Esophagus muscularis mucosa (tissue), 4 donors: ENCODE measurements at places on chromosomes 7 and 10. TPM values are rescaled to one million over a fixed set of nuclear protein-coding genes. Genes with fewer than 3 reads are reported as not detected.

PLEKHS1 gene
- not detected for total RNA-seq

UBE3C gene
- total RNA-seq = 85.6 TPM

AMPH gene
- 8.3 TPM for total RNA-seq

PAX4 gene
- not detected for total RNA-seq

FAM13C gene
- 46.1 TPM for total RNA-seq

DNA sequence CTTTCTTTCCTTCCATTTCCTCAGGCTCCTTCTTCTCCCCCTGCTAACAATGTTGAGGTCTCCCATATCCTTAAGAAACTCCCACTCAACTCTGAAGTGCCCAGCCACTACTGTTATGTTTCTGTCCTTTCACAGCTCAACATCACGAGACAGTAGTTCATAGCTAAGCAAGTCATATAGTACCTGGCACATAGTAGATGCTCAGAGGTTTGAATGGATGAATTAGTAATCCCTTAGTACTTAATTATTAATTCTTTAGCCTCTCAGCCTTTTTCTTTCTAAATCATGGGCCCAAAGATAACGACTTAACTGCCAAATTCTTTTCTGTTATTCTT lies 22.6 kb downstream of the CSGALNACT2 start:
- no peak overlapping the region for H3K27ac ChIP-seq
- H3K4me3 ChIP-seq = no peak overlapping the region
- no peak for DNase-seq
- H3K4me1 ChIP-seq = peaks cover 25% of the 10 kb centered on the region
- no peaks in the 10 kb centered on the region for H3K27me3 ChIP-seq

DNA sequence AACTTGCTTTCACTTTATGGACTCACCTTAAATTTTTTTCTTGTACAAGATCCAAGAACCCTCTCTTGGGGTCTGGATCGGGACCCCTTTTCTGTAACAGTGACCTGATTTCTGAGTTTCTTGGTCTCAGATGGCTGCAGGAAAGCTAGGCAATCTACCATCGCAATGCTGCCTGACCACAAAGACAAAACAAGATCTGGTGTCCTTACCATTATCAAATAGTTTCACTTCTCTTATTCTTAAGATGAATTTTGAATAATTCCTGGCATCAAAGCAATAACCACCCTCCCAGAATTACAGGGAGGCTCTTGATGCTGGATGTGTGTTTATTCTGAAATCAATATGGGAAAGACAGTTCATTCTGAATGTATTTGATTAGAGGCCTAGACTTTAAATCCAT lies 77.4 kb upstream of the FRMD4A start:
- H3K27ac ChIP-seq = no peak overlapping the region
- no peaks in the 10 kb centered on the region for H3K4me1 ChIP-seq
- no peaks in the 10 kb centered on the region for H3K36me3 ChIP-seq

KLF14 gene
- total RNA-seq = not detected

- no peak for DNase-seq
- no peaks in the 10 kb centered on the region for H3K27me3 ChIP-seq
- peaks cover 96% of the 10 kb centered on the region for H3K4me1 ChIP-seq
- no peak overlapping the region for H3K4me3 ChIP-seq
Observed at GRCh38 chr10:132641966-132642731, 104.6 kb downstream of the INPP5A start.

- peak; percentile 64 for DNase-seq
- no peaks in the 10 kb centered on the region for H3K4me1 ChIP-seq
- no peak overlapping the region for H3K27ac ChIP-seq
- H3K36me3 ChIP-seq = no peaks in the 10 kb centered on the region
Observed at GRCh38 chr7:95886501-95887090, 114.2 kb downstream of the DYNC1I1 start.

DNA sequence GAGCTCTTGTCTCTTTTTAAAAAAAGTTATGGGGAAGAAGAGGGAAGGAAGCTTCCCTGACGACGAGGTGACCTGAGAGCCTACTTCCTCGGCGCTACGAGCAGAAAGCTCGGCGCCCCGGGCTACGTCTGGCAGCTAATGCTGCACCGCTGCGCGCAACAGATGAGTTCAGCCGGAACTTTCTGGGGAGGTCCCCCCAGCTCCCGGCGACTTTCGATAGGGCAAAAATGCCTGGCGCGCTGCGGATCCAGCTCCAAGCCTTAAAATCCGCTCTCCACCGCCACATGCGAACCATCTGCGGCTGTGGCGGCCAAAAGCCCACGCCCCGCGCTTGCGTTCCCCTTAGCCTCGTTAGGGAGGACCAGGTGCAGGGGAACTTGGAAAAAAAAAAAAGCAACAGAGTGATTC lies 621 bp downstream of the P4HA1 start:
- no peaks in the 10 kb centered on the region for H3K27me3 ChIP-seq
- H3K4me1 ChIP-seq = peaks cover 35% of the 10 kb centered on the region
- H3K4me3 ChIP-seq = peak overlapping the region; percentile 70
- H3K27ac ChIP-seq = peak overlapping the region; percentile 95

- no peaks in the 10 kb centered on the region for H3K27me3 ChIP-seq
- H3K27ac ChIP-seq = no peak overlapping the region
- no peak for DNase-seq
- no peak overlapping the region for H3K4me3 ChIP-seq
- peaks cover 47% of the 10 kb centered on the region for H3K36me3 ChIP-seq
Observed at GRCh38 chr7:117717357-117717756, 155.9 kb downstream of the CTTNBP2 start.

DNA sequence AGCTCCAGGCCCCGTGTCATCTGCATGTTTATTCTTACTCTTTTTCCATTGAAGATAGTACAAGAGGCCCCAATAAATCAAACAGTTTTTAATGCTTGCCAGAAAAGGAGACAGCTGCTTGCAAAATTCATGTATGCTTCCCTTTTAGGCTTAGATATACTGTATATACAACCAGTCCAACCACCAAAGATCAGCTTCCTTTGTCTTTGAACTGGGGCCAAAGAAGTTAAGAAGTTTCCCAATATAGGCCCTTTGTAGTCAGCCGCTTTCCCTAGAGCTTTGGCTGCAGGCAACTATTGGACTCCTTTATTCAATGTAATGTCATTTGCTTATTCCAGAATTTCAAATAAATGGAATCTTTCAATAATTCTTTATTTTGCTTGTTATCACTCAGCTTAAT lies 1395.0 kb downstream of the GATA3 start:
- no peak overlapping the region for H3K27ac ChIP-seq
- no peak overlapping the region for H3K4me3 ChIP-seq
- DNase-seq = no peak
- H3K4me1 ChIP-seq = no peaks in the 10 kb centered on the region
- no peaks in the 10 kb centered on the region for H3K36me3 ChIP-seq

DNA sequence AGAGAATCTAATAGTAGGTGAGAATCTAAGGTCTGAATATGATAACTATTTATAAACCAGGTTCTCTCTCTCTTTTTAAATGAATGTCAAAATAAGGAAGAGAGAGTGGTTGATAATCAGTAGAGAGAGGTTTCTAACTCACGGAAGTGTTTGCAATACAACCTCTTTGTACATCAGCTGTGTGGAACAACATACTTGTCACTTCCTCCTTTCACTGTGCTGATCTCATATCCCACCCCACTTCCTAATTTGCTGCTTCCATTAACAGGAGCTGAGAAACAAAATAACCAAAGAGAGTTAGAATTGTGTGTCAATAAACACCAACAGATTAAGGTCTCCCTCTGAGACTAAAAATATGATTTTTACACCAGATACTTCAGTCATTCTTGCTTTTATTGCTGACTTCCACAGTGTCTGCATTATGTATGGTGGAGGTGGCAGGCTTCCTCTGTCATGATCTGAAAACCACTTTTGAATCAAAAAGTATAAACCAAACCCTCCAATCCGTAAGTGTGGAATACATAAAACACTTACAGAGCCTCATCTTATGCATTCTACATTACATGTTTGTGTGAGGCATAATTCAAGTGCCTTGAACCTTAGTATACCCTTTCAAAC lies 25.0 kb downstream of the CACUL1 start:
- DNase-seq = no peak
- H3K4me1 ChIP-seq = peaks cover 46% of the 10 kb centered on the region
- H3K36me3 ChIP-seq = peaks cover 6% of the 10 kb centered on the region
- peak overlapping the region; percentile 17 for H3K27ac ChIP-seq

- no peak overlapping the region for H3K4me3 ChIP-seq
- H3K27ac ChIP-seq = no peak overlapping the region
- no peaks in the 10 kb centered on the region for H3K27me3 ChIP-seq
- no peaks in the 10 kb centered on the region for H3K36me3 ChIP-seq
- no peaks in the 10 kb centered on the region for H3K4me1 ChIP-seq
Observed at GRCh38 chr7:33965183-33965744, 59.9 kb downstream of the BMPER start.

DNA sequence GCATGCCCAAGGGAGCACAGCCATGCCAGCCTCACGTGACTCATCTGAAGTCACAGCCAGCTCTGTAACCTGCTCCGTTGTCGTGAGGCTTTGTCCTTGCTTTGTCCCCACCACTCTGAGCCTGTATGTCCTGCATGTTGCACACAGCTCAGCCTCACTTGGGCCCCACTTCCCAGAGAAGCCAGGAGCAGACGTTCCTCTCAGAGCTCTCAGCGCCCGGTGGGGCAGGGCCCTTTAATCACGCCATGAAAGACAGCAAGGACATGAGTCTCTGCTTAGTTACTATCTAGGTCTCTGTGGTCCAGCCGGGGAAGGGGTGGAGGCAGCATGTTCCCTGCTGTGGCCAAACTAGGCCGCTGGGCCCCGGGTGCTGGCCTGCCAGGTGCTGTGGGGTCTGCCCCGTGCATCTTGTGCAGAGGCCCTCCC lies 127.4 kb upstream of the FAM20C start:
- H3K36me3 ChIP-seq = no peaks in the 10 kb centered on the region
- DNase-seq = no peak
- no peaks in the 10 kb centered on the region for H3K27me3 ChIP-seq
- H3K27ac ChIP-seq = peak overlapping the region; percentile 27
- no peak overlapping the region for H3K4me3 ChIP-seq
- peaks cover 38% of the 10 kb centered on the region for H3K4me1 ChIP-seq

SMIM30 gene
- 37.0 TPM for total RNA-seq

CYP3A4 gene
- not detected for total RNA-seq

- H3K27ac ChIP-seq = no peak overlapping the region
- peaks cover 20% of the 10 kb centered on the region for H3K4me1 ChIP-seq
- peaks cover 83% of the 10 kb centered on the region for H3K36me3 ChIP-seq
- DNase-seq = no peak
- no peak overlapping the region for H3K4me3 ChIP-seq
Observed at GRCh38 chr7:134449680-134450079, 9.2 kb downstream of the AKR1B1 start.

LIPJ gene
- total RNA-seq = not detected

RELN gene
- total RNA-seq = 10.1 TPM

CPED1 gene
- 32.8 TPM for total RNA-seq

- H3K4me1 ChIP-seq = peaks cover 18% of the 10 kb centered on the region
- H3K36me3 ChIP-seq = no peaks in the 10 kb centered on the region
- no peak for DNase-seq
- H3K27ac ChIP-seq = no peak overlapping the region
- H3K4me3 ChIP-seq = no peak overlapping the region
Observed at GRCh38 chr10:11553773-11554381, 57.6 kb downstream of the USP6NL start.

DNA sequence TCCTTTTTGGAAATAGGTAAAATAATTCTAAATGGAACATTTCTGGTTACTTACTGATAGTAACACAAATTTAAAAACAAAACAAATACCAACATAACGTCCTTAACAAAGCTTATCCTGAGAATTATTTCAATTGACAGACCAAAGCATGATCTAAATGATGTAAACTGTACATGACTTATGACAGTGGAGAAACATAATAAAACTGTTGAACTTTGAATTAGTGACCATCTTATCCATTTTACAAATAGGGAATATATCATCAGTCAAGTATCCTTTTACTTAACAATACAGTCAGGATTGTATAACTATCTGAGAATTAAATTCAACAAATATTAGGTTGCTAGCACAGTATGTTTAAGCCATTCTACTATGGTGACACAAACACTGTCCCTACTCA lies 2.4 kb downstream of the IPMK start:
- H3K27ac ChIP-seq = no peak overlapping the region
- H3K27me3 ChIP-seq = no peaks in the 10 kb centered on the region
- DNase-seq = no peak
- no peaks in the 10 kb centered on the region for H3K36me3 ChIP-seq
- H3K4me1 ChIP-seq = peaks cover 27% of the 10 kb centered on the region

DNA sequence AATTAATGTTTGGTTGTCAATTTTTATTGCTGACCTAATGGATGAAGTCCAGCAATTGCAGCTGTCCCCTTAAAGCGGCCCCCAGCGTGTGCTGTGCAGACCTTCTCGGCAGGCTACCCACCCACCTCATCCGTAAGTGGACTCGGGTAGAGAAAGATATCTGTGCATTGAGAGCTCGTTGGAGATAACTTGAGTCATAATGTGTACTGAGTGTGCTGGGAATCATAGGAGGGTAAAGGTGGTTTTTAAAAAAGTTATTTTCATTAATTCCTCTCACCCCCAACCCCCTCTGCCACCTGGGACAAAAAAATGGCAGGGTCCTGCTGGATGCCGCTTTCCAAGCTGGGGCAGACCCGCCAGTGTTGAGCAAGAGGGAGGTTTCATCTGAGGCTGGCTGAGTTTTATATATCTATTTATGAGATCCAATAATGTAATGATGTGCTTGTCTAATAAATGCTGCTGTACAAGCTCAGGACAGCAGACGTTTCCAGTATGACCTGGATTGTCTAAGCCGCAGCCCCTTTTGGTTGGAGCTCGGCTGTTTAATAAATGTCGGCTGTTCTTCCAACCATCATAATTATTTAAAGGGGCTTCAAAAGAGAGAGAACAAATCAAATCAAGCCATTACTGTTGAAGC lies 119.1 kb downstream of the NKX6-2 start:
- no peak overlapping the region for H3K27ac ChIP-seq
- H3K4me3 ChIP-seq = no peak overlapping the region
- peaks cover 32% of the 10 kb centered on the region for H3K4me1 ChIP-seq
- H3K36me3 ChIP-seq = peaks cover 6% of the 10 kb centered on the region
- H3K27me3 ChIP-seq = no peaks in the 10 kb centered on the region

GRCh38 chr7:20200971-20201370 lies 16.2 kb downstream of the MACC1 start:
- H3K4me3 ChIP-seq = no peak overlapping the region
- DNase-seq = no peak
- no peaks in the 10 kb centered on the region for H3K36me3 ChIP-seq
- H3K27ac ChIP-seq = no peak overlapping the region

GRCh38 chr7:156368053-156368843 lies 272.3 kb upstream of the RNF32 start:
- no peak overlapping the region for H3K27ac ChIP-seq
- H3K4me3 ChIP-seq = no peak overlapping the region
- H3K36me3 ChIP-seq = no peaks in the 10 kb centered on the region
- no peaks in the 10 kb centered on the region for H3K27me3 ChIP-seq
